ENCODE measurements at places on chromosomes 4 and X. TPM values are rescaled to one million over a fixed set of nuclear protein-coding genes. Genes with fewer than 3 reads are reported as not detected.

ADRA2C gene
- 4.8 TPM for polyA plus RNA-seq

PRIMPOL gene
- 10.0 TPM for polyA plus RNA-seq

GRCh38 chrX:108203540-108203939 lies 112.0 kb downstream of the ATG4A start:
- DNase-seq: no peak

DNA sequence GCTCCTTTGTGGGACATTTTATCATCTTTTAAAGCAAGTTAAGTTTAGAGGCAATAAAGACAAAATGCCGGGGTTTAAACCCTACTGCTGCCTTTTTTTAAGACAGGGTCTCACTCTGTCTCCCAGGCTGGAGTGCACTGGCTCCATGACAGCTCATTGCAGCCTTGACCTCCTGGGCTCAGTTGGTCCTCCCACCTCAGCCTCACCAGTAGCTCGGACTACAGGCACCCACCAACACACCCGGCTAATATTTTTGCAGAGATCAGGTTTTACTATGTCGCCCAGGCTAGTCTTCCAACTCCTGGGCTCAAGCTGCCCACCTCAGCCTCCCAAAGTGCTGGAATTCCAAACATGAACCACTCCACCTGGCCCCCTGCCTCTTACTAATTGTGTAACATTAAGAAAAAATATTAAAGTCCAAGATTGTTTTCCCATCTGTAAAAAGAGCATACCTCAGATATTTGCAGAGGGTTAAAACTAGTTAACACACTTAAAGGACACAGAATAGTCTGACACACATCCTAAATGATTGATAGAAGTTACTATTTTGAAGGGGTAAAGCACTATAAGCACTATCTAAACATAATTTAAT lies 9.8 kb downstream of the HNRNPD start:
- DNase-seq: no peak

All from A549 (cell line).